ENCODE measurements at places on chromosomes 13 and 19.

DNA sequence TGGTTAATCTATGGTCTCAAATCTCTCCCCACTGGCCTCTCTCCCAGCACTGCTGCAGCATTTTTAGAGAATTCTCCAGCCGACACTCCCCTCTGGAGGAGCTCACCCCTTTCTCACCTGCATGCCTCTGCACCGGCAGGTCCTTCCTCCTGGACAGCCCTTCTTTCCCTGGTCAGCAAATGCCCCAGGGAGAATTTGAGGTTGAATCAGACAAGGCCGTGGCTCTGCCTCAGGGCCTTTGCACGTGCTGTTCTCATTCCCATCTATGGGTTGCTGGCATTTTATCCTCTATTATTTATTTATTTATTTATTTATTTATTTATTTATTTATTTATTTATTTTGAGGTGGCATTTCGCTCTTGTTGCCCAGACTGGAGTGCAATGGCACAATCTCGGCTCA, 1.4 kb upstream of the DOCK6 start:
- no peak for DNase-seq

- DNase-seq: no peak
Measured at GRCh38 chr13:35057858-35058257, 115.8 kb downstream of the NBEA start.

GRCh38 chr19:9863759-9864158, 28.6 kb downstream of the PIN1 start:
- DNase-seq: no peak

DNA sequence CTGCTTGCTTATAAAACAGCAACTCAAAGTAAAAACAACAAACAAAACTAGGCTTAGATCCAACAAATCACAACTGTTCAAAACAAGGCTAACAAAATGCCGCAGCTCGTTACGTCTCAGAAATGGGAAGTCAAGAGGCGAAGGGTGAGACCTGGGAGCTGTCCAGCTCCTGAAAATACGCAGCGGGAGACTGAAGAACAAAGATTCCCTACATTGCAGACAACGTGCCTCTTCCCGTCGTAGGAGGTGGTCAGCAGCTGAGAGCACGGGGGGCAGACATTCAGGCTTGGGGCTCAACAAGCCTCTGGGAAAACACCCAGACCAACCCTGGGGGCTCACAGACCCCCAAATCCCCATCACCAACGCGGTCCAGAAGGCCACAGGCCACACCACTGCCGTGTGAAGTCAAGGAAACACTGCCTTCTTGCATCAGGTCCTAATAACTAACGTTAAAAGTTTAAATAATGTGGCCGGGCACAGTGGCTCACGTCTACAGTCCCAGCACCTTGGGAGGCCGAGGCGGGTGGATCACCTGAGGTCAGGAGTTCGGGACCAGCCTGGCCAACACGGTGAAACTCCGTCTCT, 13.5 kb downstream of the PLPP2 start:
- no peak for DNase-seq

DNA sequence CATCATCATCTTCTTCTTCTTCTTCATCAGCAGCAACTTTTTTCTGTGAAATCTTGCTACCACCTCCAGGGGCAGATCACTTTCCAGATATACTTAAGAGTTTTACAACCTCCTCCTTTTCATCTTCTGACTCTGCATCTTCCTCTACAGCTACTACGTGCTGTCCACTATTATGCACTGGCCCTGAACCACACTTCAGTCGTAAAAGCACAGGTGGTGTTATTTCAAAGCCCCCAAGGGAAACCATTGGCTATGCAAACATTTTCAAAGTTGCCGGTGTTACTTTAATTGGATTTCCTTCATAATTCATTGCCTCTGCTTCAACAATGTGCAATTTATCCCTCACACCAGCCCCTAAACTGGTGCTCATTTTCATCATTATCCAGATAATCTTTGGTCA, 75.0 kb downstream of the POLR1D start:
- no peak for DNase-seq

- DNase-seq: no peak
Measured at GRCh38 chr13:77521595-77522367, 13.7 kb upstream of the SCEL start.

- DNase-seq: no peak
Measured at GRCh38 chr13:20191311-20192157, 1.2 kb downstream of the GJB2 start.

DNA sequence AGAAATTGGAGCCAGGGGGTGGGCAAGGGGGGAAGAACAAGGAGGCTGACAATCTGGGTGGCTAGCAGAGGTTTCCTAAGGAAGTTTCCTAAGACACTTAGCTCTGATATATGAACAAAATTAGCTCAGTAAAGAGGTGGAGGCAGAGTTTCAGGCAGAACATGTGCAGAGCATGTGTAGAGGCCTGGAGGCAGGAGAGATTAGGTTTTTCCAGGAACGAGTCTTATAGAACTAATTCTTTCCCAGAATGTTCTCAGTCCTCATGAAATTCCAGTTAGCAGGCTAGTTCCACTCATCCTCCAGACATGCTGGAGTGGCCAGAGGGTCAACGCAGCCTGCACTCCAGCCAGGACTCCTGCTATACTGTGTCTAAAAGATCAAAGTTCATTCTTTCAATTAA, 184.7 kb downstream of the LACC1 start:
- no peak for DNase-seq

DNA sequence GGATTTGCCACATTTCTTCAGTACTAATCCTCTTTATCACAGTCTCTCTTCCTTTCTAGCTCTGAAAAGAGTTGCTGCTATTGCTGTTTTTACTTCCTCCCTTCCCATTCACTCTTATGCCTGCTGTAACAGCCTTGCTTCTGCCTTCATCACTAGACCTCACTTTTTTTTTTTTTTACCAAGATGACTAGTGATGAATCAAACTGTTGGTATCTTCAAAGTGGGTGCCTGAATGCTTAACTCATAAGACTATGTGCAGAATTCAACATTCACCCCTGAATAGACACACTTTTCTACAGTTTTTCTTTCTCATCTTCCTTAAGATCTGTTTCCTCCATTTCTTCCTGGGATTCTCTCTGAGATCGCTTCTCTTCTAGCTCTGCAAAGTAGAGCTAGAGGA, 217.2 kb upstream of the HTR2A start:
- no peak for DNase-seq

GRCh38 chr13:23608138-23608537, 37.9 kb downstream of the TNFRSF19 start:
- no peak for DNase-seq

DNA sequence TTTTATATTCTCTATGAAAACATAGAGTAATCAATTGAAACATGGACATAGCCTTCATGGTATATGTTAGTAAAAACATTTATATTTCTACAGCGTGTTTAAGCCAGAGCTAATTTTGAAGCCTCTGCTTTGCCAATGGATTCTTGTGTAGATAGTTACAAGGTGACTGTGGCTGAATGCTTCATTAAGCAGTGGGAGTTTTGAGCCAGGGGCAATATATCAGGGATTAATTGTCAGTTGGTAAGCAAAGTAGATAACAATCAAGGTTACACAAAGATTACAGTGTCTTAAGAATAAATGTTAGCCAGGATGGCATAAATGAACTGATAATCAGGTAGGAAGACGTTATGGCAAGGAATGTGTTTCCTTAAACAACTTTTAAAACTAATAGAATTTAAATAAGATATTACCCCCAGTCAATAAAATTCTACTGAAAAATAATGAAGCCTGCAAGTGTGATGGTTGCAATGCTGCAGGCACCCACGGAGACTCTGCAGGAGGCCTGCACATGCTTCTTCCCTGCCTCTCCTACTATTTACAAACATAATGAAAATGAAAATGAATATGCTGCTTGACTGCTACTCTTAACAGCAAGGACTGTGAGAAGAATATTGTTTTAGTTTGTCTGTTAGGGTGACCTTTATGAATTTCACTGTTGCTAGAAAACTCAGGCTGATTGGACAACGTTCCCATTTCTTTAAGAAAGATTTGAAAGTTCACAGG, 588.5 kb downstream of the GPC5 start:
- no peak for DNase-seq

- no peak for DNase-seq
Measured at GRCh38 chr13:77374786-77375185, 47.9 kb upstream of the MYCBP2 start.

- DNase-seq: no peak
Measured at GRCh38 chr19:22052644-22053013, 345 bp downstream of the ZNF257 start.

DNA sequence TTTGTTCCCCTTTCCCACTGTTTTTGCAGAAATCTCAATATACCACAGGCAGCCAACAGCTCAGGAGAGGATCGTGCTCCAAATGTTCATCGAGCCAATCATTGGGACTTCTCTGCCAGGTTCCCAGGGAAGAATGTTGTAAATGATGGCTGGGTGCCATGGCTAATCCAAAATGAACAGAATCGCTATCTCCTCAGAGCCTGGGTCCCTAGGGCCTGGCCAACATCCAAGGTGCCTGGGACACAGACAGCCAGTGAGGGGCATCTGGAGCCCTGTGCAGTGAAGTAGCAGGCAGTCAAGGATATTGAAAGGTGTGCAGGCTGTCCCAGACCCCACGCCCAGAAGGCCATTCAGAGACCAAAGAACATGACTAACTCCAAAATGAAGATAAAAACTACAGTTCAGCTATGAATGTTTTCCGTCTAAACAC, 37.8 kb downstream of the BRD4 start:
- DNase-seq: no peak

GRCh38 chr13:36212789-36213188, 1.6 kb downstream of the SOHLH2 start:
- DNase-seq: no peak

DNA sequence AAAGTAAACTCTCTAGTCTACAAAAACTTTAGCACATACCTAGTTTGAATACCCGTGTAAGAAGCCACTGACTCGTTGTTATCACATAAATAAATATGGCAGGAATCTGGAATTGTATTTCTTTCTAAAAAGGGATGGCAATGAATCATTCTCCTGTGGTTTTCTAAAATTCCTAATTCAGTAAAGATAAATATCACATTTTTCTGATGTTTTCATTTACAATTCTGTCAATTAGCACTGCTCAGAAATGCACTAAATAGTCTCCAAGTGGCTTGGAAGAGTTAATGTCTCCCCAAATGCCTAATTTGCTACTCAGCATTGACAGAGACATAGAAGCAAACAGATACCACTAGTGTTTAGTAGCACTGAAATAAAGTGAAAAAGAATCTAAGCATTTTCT, 547.7 kb upstream of the SLITRK1 start:
- no peak for DNase-seq

DNA sequence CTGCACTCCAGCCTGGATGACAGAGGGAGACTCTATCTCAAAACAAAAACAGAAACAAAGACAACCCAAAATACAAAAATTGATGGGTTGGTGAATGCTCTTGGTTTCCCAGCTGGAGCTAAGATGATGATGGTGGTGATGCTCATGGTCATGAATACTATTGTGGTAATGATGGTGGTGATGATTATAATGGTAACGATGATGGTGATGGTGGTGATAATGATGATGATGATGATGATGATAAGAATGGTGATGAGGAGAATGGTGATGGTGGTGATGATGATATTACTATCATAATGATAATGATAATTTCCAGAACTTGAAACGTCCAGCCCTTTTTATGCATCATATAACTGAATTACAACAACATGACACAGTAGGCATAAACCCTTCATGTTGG, 40.1 kb downstream of the VAV1 start:
- DNase-seq: no peak

DNA sequence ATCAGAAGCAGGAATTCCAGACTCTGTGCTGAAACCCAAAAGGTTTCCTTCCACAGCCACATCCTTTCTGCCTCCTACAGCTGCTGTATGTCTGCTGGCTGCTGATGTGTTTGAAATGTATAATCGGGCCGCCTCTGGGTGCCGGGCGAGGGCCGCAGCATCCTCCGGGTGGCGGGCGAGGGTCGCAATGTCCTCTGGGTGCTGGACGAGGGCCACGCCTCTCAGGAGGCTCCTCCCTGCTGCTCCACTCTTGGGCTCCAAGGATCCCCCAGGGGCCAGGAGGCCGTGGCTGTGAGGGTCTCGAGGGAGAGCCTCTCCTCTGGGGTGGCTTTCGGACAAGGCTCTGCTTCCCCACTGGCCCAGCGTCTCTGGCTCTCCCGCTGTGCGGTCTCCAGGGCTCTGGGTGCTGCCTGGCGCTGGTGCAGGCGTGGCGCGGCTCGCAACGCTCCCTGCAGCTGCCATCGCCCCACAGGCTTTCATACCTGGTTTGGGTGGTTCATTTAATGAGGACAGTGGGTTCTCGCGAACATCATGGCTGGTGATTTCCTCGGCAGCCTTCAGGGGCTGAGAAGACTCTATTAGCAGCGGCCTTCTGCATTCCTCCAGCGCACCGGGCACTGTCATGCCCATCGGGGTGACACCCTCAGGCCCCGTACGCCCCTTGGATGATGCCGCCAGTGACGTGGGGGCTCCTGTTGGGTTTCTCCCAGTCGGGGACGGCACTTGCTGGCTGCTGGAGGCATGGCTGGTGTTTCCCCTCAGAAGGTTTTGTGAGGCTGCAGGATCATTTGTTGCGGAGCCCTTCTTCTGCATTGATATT, 41.8 kb upstream of the GRTP1 start:
- no peak for DNase-seq

DNA sequence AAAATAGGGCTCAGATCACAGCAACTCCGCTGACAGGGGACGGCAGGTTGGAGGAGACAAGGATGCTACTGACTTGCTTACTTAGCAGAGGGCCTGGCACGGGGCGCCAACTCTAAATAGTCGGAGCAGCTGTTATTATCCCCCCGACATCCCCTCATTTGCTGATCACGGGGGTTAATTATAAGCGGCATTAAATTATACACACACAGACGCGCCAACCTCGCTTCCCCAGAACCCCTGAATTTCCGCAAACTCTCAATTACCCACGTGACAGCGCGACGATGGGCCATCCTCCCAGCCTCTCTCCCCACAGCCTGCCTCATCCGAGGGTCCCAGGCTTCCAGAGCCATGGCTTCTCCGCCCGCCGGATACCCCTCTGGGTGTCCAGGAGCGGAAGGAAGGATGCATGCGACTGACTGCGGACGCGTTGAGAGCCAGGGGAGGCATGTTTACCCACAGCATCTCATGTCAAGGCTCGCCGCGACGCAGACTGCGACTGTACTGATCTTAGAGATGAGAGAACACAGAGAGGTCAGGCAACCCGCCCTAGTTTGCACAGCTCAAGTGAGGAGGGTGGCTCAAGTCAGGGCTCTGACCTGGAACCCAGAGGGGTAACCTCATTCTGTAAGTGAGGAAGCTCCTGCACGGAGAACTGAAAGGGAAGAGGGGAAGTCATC, 5.7 kb downstream of the PTPRS start:
- peak; percentile 87 for DNase-seq

DNA sequence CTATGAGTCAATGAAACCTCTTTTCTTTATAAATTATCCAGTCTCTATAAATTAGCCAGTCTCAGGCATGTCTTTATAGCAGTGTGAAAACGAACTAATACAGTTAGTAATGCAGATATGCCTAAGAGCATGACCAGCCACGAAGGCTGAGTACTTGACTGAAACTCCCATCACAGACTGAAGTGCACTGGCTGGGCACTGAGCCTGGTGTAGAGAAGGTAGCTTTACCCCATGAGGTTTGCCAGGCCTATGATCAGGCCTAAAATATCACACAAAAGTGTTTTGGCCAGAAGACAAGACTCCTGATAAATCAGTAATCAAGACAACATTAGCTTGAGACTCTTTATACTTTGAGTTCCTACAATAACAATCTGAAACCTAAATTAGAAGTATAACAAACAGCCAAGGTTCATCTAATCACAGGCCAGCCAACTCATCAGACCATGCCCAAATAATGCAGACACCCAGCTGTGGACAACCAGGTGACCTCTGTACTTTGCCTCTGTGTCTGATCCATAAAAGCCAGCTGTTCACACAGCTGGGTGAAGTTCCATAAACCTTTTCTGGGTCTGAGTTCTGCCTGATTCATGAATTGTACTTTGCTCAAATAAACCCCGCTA, 771.8 kb upstream of the SLITRK1 start:
- DNase-seq: no peak
